ENCODE measurements at places on chromosomes 16 and 17. TPM values are rescaled to one million over a fixed set of nuclear protein-coding genes. Genes with fewer than 3 reads are reported as not detected.

DNA sequence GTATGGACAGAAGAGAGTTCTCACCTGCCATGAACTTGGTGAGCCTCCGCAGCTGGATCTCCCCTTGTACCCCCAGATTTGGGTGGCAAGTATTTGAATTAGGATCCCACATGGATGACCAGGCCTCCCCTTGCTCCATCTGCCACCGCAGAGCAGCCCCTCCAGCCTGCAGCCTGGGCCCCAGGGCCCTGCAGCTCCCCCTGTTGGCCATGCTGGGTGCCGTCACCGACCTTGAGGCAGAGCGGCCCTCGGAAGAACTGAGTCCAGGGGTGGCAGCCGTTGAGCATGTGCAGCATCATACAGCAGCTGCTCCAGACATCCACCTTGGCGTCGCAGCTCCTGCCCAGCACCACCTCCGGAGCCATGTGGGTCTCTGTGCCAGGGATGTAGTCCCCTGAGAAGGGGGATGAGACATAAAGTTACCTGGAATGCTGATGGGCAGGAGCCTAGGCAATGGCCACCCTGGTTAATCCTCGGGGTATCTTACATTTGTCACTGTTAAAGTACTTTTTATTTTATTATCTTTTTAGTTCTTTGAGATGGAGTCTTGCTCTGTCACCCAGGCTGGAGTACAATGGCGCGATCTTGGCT is 9.0 kb upstream of the SPATA32 start:
- DNase-seq: peak; percentile 70

DNA sequence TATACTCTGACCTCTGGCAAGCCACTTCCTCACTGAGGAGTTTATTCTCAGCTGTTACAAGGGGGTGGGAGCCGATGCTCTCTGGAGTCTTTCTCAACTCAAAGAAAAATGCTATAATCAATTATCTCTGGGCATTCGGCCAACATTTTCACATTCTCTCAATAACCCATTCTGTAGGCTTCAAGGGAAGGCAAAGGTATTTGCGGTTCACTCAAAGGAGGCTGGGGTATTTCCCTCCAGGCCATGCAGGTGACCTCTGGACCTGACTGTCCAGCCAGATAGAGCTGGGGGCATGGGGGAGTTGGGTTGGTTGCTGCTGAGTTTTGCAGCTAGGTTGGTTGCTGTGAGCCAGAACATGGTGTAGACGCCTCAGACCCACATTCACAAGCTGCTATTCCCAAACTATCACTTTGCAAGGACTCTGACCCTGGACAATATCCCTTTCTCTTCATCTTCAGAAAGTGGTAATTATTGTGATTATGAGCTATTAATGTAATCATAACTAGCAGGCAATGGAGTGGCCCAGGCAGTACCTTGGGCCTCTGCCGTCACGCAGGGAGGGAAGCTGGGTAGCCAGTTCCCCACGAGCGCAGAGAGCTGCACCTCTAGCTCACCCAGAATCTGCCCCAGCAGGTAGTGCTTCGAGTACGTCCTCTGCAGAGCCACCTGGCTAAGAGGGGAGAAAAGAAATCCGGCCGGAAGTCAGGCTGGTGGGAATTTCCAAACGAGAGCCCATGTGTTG is 42.1 kb downstream of the AIPL1 start:
- DNase-seq: no peak

DNA sequence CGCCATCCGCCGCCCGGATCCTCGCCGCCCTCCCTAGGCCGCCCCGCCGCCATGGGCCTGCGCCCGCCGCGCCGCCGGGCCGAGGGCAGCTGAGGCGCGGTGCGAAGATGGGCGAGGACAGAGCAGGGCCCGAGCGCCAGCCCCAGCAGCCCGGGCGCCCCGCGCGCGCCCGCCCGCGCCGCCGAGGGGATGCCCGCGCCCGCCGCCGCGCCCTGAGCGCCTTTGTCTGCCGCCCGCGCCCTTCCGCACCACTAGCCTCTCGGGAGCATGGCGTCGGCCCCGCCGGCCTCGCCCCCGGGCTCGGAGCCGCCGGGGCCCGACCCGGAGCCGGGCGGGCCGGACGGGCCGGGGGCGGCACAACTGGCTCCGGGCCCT is 278 bp downstream of the RAB11FIP3 start:
- DNase-seq: peak; percentile 66

GRCh38 chr17:66511135-66511534 is 208.7 kb downstream of the PRKCA start:
- no peak for DNase-seq

DNA sequence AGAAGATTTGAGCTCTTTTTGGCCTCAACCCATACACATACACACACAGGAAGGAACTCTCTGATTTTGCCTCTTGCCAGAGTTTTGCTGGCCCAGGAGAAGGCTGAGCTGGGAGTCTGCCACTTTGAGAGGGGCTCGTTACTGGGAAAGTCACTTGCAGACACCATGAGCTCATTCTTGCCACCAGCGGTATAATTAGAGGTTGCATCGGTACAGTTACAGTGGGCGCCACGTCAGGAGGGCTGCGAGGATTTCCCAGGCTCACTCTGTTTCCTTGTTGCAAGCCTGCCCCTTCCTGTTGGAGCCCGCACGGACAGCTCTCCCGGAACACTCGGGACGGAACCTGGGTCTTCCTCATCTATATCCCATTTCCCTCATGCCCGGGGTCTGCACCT is 3.1 kb upstream of the SDK2 start:
- no peak for DNase-seq

GRCh38 chr16:25264597-25264996 is 7.0 kb upstream of the ZKSCAN2 start:
- DNase-seq: no peak

DNA sequence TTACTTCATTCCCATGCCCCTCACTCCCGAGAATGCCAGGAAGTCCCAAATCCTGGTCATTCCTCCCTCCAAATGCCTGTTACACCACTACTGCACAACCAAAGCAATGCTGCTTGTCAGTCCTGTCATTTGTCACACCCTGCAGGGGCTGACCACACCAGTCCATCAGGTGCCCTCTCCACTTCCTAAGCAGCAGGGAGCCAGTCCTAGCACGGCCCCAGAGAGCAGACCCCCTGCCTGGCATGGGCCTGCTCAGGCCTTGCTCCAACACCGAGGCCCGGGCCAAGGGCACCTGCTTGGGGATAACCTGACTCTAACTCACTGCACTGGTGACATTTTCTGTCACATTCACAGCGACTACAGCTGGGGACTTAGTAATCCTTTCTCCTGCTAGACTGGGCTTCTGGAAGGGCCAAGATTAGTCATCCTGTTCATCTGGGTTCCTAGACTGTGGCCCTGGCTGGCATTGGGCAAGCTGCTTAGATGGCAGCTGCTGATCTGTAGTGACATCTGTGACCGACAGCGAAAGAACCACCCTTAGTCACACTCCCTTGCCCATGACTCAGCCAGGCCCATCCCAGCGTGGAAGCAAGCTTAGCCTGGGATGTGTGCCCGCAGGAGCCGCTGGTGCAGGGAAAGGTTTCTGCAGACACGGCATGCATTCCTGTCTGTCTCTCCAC is 5.4 kb downstream of the ALYREF start:
- DNase-seq: no peak

- no peak for DNase-seq
Observed at GRCh38 chr17:11490171-11490755, 108.0 kb upstream of the DNAH9 start.

Gene C16orf89
- total RNA-seq: not detected

Gene CHRNE
- 0.42 TPM for total RNA-seq

Gene ANKS4B
- total RNA-seq: not detected

Gene PLK1
- total RNA-seq: 97.8 TPM
